Activated CD4-positive, alpha-beta T cell treated with anti-CD3 and anti-CD28 coated beads, Interleukin-2, amount 50 U/mL, for 16 hours (primary cell): ENCODE measurements at places on chromosomes 7 and 10.

GRCh38 chr7:36165059-36165458 lies 12.0 kb downstream of the EEPD1 start:
- no peak for DNase-seq

DNA sequence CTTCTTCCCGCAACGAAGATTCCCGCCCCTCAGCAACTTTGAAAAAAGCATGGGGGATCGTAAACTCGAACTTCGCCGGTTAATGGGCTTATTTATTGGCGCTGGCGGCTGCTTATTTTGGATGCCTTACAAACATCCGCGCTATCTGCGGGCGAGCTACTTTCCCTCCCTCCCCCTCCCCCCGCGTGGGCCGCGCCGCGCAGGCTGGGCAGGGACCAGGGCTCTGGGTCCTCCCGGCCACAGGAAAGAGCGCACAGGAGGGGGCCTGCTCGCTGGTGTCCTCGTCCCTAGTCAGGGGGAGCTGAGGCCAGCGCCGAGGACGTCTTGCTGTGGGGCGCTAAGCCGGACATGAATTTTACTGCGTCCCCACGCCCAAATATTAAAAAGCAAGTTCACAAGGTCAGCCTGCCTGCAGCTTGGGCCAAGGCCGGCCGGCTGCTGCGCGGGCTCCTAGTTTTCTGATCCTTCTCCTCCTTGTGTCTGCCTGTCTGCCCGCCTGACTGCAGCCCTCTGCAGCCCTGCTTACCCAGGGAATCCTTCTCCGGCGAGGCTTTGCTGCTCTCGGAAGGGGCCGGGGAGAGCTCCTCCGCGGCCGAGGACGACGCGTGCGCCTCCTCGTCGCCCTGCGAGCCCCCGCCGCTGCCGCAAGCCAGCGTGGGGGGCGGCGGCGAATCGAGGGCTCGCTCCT lies 1.2 kb downstream of the HOXA10 start:
- no peak for DNase-seq

- no peak for DNase-seq
Observed at GRCh38 chr7:67451306-67451705, 454.7 kb downstream of the TYW1 start.

DNA sequence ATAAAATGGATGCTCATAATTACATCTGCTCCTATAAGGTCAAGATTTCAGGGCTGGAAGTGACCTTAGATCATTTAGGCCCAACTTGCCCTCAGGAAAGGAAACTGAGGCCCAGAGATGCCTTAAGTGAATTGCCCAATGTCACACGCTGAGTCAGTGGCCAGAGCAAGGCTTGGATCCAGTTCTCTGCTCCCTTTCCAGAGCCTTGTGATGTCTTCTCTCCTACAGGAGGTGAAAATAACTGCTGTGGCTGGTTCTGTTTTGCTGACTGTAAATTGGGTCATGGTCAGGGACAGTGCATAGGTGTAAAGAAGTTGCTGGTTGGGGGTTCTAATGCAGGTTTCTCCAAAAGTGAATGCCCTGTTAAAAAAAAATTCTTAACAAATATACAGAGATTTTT lies 91.3 kb downstream of the TCF7L2 start:
- DNase-seq, result no peak

- no peak for DNase-seq
Observed at GRCh38 chr7:41878309-41879295, 175.7 kb upstream of the INHBA start.

- no peak for DNase-seq
Observed at GRCh38 chr10:130960531-130960930, 351.0 kb downstream of the TCERG1L start.

DNA sequence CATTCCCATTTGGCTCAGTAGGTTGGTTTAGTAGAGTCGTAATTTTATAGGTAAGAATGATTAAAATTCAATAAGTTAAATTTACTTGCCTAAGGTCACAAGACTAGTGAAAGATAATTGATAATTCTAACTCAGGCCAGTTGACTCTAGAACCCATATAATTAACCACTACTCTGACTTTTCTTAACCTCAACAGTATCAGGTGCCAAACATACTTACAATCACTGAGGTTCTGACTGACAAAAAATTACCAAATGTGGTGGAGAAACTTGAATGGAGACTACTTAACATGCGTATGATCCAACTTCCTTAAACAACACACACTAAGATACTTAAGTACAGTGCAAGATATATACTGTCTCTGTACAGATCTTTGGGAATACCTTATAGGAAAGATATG lies 667.3 kb upstream of the SORCS1 start:
- DNase-seq, result no peak
